ENCODE measurements at places on chromosomes 2 and 18. TPM values are rescaled to one million over a fixed set of nuclear protein-coding genes. Genes with fewer than 3 reads are reported as not detected.

SERPINB11 gene
- total RNA-seq, result not detected

CYP26B1 gene
- total RNA-seq, result under 0.01 TPM

KLHL30 gene
- total RNA-seq, result 1.1 TPM

CHRND gene
- not detected for total RNA-seq

LMAN1 gene
- total RNA-seq, result 217 TPM

IL36G gene
- not detected for total RNA-seq

RELCH gene
- total RNA-seq, result 47.1 TPM

CD8B gene
- total RNA-seq, result not detected

PAX3 gene
- not detected for total RNA-seq

CPO gene
- total RNA-seq, result not detected

MYO5B gene
- 0.66 TPM for total RNA-seq

HNMT gene
- total RNA-seq, result 20.3 TPM

CKAP2L gene
- 0.88 TPM for total RNA-seq

MEP1B gene
- total RNA-seq, result not detected

TEX44 gene
- not detected for total RNA-seq

SOWAHC gene
- total RNA-seq, result 5.0 TPM

ADAM23 gene
- 11.6 TPM for total RNA-seq

SOX11 gene
- under 0.01 TPM for total RNA-seq

STK11IP gene
- 21.0 TPM for total RNA-seq

SLC1A4 gene
- total RNA-seq, result 45.3 TPM

PDK1 gene
- total RNA-seq, result 8.9 TPM

IL37 gene
- not detected for total RNA-seq

ZNF516 gene
- total RNA-seq, result 28.2 TPM

RAB6C gene
- total RNA-seq, result not detected

GDF7 gene
- total RNA-seq, result under 0.01 TPM

HOXD1 gene
- total RNA-seq, result 0.14 TPM
